ENCODE measurements at places on chromosomes 2 and 18.

DNA sequence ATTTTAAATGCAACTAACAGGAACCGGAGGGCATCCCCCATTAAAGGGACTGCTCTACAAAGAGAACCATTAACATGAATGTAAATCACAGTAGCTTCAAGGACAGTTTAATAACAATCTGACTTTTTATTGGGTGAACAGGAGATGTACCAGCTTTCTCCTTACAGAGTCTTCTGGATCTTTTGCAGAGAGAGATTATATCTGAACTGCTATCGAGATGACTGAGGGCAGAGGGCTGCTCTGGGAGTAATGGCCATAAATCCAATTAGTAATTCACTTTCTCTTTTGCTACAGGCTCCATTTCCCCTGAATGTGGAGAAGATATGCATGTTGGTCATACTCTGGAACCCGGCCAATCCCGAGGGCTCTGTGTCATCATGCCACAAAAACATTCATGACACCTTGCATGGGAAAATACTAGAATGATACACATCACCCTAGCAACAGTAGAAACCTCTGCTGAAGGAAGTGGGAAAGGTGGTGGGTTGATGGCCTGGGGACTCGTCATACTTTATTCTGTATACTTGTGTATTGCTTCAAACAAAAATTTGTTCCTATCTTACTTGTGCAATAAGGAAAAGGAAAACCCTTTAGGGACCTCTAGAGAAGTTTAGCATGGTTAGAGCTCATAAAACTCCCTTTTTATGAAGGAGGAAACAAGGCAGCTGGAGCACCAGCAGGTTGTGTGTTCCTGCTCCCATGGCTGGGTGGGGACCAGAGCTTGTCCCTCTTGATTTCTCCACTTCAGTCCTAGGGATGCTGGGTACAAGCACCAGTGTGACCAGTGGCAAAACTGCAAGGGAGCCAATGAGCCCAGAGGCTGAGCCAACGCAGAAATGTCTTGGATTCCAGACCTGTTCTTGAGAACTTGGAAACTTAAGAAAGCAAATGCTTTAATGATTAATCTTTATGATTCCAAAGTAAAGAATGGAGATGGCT is 26.0 kb downstream of the CTAGE1 start:
- DNase-seq, result no peak

GRCh38 chr2:230685178-230685577 is 27.5 kb upstream of the CAB39 start:
- peak; percentile 2 for DNase-seq

- no peak for DNase-seq
These were observed 80.6 kb downstream of the ADCYAP1 start for GRCh38 chr18:985212-985661.

- no peak for DNase-seq
These were observed 649 bp upstream of the CLIP4 start for GRCh38 chr2:29114586-29114945.

DNA sequence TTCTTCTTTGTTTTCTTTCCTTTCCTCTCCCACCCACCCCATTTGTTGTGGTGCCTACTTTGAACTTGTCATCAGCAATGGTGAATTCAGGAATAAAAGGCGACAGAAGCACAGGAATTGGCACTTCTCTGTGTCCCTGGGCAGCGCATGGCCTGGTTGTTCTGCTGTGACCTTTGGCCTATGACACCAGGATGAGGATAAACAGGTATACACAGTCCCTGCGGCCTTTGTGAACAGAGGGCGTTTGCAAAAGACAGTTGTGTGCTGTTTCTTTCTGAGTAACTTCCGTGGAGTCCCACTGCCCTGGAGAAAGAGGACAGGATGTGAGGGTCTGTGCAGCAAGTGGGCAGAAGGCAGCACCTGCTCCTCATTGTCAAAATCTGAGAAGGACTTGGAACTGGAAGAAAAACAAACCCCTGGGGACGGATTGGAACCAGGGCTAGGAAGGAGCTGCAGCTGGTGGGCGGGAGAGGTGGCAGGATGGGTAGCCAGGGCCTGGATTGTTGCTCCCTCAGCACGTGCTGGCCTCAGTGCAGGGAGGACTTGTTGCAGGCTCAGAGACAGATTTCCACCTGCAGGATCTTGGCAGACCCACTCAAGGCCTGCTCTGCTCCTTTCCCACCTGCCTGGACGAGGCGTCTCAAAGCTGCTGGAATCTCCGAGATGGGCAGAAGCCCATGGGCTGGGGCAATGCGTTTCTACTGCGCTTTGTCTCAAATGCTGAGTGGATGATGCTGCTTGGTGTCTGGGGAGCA is 159.5 kb downstream of the ACKR3 start:
- no peak for DNase-seq

DNA sequence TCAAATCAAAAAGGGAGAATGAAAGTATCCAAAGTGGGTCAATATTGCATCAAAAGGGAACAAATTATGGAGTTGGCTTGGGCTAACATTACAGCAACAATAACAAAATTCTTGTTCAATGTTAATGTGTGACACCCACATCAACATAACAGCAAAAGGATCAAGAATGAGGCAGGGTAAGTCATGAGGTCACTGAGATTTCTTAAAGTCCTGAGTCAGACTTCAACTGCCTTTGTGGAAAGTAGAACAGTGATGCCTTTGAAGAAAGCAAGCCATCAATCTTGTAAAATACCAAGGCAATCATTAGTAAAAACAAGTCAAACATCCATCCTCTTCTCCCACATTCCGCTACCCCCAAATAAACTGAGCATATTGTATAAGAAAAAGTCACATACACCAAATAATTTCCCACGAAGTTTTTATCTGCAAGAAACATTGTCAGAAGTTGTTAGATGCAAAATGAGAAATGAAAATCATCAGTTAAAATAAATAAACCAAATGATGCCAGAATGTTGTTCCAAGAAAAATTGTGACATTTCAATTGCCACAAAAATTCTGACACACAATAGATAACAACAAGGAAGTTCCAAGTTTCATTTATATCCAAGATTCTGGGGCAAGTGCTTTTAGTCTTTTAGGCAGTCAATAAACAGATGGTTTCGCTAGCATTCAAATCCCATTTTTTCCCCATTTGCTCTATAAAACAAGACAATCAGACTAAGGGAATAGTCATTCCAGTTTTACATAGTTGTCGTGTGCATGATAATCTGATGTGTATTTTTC is 216.1 kb upstream of the SETBP1 start:
- no peak for DNase-seq

GRCh38 chr18:23422751-23423418 is 30.2 kb upstream of the RIOK3 start:
- no peak for DNase-seq
